ENCODE measurements at places on chromosomes 16 and 17.

GRCh38 chr17:55273579-55274354, 9.0 kb downstream of the HLF start:
- DNase-seq = no peak

GRCh38 chr16:25978218-25978617, 286.5 kb downstream of the HS3ST4 start:
- DNase-seq = no peak

DNA sequence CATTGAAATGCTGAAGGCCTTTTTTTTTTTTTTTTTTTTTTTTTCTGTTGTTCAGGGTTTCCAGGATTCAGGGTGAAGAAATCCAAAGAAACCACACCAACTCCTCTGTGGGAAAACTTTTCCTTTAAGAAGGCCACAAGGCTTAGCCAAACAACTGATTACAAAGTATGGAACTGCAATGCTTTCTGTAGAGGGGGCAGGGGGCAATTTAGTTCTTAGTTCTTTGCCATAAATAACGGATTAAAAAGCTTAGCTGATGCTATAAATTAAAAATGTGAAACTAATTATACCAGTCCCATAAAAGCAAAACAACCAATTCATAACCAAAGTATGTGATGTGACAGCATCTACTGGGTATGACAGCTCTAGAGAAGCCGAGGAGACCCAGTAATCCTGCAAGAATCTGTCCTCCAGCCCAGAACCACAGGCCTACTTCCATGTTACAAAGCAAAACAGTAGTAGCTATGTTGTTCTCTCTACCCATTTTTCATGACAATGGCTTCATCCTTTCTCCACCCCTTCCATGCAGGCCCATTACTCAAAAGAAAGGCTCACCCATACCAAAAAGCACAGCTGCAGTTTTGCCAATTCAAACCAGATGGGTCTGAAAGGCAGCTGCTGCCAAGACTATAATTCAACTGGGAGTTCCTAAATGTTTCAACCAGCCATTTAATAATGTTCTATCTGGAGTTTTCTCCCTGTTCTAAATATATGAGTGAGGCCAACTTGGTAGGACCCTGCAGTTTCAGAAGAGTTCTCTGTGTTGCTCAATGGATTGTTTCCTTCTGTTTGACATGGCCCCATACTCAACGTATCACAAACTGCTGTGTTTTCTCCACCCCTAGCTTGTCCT, 167.1 kb upstream of the ZFHX3 start:
- DNase-seq = no peak

DNA sequence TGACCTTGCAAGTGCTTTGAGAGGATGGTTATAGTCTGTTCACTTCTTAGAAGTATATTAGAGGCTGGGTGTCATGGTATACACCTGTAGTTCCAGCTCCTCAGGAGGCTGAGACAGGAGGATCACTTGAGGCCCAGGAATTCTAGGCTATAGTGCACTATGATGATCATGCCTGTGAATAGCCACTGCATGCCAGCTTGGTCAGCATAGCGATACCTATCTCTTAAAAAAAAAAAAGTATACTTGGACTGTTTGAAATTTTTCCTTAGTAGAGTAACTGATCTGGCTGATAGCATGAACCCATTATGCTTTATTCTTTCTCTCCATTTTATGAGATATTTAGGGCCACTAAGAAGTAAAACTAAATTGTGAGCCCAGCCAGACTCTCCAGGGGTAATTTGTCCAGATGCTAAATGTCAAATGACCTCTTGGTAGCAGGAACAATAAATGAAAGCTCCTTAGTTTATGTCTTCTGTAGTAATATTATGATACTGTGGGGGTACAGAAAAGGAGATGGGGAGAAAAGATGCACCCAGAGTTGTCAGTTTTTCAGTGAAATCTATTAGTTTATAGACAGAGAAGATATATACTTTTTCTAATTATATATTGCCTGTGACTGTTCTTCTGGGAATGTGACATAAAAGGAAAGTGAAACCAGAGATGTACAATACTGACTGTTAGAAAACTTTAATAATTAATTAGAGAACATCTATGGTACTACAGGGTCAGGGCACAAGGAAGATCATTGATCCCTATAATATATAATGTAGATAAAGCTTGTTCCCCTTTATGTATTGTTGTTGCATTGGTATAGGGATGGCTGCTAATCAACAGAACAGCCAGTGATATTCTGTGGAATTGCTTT, 335.3 kb upstream of the TBX2 start:
- DNase-seq = no peak

- DNase-seq = no peak
Observed at GRCh38 chr17:2700030-2700490, 11.5 kb downstream of the CLUH start.

GRCh38 chr16:64829678-64830077, 292.2 kb downstream of the CDH11 start:
- no peak for DNase-seq
